Naive thymus-derived CD8-positive, alpha-beta T cell (primary cell): ENCODE measurements at places on chromosomes 6 and 20. TPM values are rescaled to one million over a fixed set of nuclear protein-coding genes. Genes with fewer than 3 reads are reported as not detected.
A peak's percentile ranks its signal among the peaks of the same experiment; 100 is the strongest.

Gene LY6G5B
- total RNA-seq: 44.1 TPM

Gene CTAGE9
- not detected for total RNA-seq

Gene BLTP3A
- total RNA-seq: 11.2 TPM

DNA sequence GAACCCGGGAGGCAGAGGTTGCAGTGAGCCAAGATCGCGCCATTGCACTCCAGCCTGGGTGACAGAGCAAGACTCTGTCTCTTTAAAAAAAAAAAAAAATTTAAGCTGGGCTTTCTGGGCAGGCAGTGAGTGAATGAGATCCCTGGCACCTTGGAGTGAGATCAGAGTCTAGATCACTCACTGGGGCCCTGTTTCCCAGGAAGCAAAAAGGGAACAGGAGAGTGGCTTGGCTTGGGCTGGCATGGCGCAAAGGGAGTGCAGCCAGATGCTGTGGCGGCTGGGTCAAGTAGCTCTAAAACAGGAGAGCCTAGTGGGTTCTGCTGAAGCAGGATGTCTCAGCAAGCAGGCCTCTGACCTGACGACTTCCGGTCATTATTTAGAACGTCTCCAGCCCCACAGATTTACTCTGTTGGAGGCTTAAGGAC lies 10.4 kb downstream of the PLCG1 start:
- H3K27ac ChIP-seq: peak overlapping the region; percentile 94
- H3K27me3 ChIP-seq: no peaks in the 10 kb centered on the region
- H3K36me3 ChIP-seq: peaks cover 35% of the 10 kb centered on the region
- peaks cover 96% of the 10 kb centered on the region for H3K4me1 ChIP-seq
- DNase-seq: no peak
- peak overlapping the region; percentile 76 for H3K4me3 ChIP-seq

DNA sequence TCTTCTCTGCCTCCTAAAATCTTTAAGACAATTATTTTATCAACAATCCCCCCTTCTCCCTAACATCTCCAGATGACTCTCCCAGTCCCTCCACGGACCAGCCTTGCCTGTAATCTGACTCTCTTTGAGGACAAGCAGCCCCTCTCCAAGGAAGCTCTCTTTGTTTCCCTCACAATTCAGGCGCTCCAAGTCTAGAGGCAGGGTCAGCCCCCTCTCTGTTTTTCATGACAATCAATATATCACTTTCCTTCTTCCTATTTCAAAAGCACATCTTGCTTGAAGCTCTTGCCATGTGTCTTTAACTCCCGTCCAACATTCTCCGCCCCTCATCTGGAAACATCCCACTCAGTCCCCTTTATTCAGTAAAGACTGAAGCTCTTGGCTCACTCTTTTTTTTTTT lies 393.4 kb upstream of the SULF2 start:
- no peak overlapping the region for H3K27ac ChIP-seq
- H3K4me3 ChIP-seq: no peak overlapping the region
- H3K4me1 ChIP-seq: no peaks in the 10 kb centered on the region

GRCh38 chr6:105136431-105137350 lies 43.1 kb downstream of the POPDC3 start:
- peaks cover 25% of the 10 kb centered on the region for H3K27me3 ChIP-seq
- peaks cover 12% of the 10 kb centered on the region for H3K4me1 ChIP-seq
- H3K4me3 ChIP-seq: peak overlapping the region; percentile 77
- peaks cover 7% of the 10 kb centered on the region for H3K36me3 ChIP-seq
- DNase-seq: no peak

DNA sequence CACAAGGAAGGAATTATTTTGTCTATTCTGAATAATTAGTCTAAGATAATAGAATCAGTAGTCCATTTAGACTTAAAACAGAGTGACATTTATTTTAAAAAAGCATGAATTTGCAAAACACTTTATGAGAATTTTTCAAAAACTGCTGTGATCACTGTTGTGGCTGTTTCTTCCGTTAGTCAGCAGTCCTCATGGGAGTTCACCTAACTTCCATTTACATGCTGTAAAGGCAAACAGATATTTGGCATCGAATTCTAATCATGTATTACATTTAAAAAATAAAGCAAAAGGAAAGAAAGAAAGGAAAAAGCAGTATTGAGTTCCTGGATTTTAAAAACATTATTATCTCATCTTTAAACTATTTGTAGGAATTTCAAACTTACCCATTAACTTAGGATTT lies 111.8 kb downstream of the MTHFD1L start:
- no peaks in the 10 kb centered on the region for H3K4me1 ChIP-seq
- H3K27ac ChIP-seq: no peak overlapping the region
- H3K36me3 ChIP-seq: peaks cover 27% of the 10 kb centered on the region
- no peaks in the 10 kb centered on the region for H3K27me3 ChIP-seq
- H3K4me3 ChIP-seq: no peak overlapping the region
- DNase-seq: no peak

DNA sequence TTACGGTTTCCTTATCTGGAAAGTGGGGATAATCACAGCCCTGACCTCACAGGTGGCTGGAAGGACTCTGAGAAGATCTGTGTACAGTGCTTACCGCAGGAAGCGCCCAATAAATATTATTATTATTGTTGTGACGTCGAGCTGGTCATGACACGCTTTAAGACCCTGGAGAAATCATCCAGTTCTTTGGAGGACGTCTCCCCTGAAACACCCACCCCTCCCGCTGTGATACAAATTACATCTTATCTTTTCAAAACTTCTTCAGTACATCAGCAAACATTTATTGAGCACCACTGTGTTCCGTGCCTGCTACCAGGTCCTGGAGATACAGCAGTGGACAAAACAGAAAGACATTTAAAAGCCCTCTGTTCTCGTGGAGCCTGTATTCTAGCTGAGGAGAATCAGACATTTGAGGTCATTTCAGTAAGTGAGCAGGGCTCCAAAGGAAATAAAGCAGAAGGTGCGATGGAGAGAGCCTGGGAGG lies 118.7 kb downstream of the CEBPB start:
- no peaks in the 10 kb centered on the region for H3K36me3 ChIP-seq
- no peaks in the 10 kb centered on the region for H3K27me3 ChIP-seq
- no peak overlapping the region for H3K27ac ChIP-seq
- DNase-seq: no peak
- H3K4me3 ChIP-seq: no peak overlapping the region
- no peaks in the 10 kb centered on the region for H3K4me1 ChIP-seq

GRCh38 chr20:2245637-2246036 lies 50.2 kb upstream of the TGM3 start:
- no peak overlapping the region for H3K4me3 ChIP-seq
- H3K36me3 ChIP-seq: no peaks in the 10 kb centered on the region
- H3K27ac ChIP-seq: no peak overlapping the region
- peaks cover 29% of the 10 kb centered on the region for H3K27me3 ChIP-seq
- no peaks in the 10 kb centered on the region for H3K4me1 ChIP-seq

DNA sequence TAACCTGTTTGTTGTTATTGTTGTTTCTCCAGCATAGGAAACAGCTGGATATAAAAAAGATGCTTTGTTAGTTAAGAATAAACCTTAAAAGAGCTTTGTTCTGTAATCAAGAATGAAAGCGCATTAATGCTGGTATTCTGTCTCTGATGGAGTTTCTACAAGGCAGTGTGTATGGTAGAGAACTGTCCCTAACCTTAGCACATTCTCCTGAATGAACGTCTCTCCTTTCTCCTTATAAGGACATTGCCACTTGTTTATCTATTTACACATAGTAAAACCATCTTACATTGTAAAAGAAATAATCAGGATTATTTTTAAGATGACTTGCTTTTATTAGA lies 33.8 kb upstream of the LCA5 start:
- H3K36me3 ChIP-seq: no peaks in the 10 kb centered on the region
- no peak overlapping the region for H3K27ac ChIP-seq
- no peak for DNase-seq
- H3K4me3 ChIP-seq: peak overlapping the region; percentile 31
- no peaks in the 10 kb centered on the region for H3K27me3 ChIP-seq

- no peak for DNase-seq
- H3K4me1 ChIP-seq: no peaks in the 10 kb centered on the region
- H3K27me3 ChIP-seq: no peaks in the 10 kb centered on the region
- H3K27ac ChIP-seq: no peak overlapping the region
Measured at GRCh38 chr6:162090734-162091133, 636.8 kb downstream of the PRKN start.

DNA sequence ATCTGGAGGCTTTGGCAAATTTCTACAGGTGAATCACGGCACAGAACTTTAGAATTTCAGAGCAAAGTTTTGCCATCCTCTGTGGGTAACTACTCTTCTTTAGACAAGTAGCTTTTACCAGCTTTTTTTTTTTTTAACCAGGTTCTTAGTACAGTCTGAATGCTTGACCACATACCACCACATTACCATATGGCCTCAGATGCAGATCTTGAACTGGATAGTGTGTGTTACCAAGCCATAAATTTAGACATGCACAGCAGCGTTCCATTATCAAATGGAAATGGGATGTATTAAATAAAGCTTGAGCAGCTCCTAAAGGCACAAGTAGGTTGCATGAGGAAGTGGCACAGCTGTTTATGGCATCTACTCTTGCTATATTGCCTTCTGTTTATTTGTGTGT lies 38.3 kb upstream of the PRSS16 start:
- H3K4me1 ChIP-seq: peaks cover 7% of the 10 kb centered on the region
- peaks cover 38% of the 10 kb centered on the region for H3K27me3 ChIP-seq
- H3K36me3 ChIP-seq: no peaks in the 10 kb centered on the region
- no peak overlapping the region for H3K4me3 ChIP-seq
- no peak for DNase-seq

DNA sequence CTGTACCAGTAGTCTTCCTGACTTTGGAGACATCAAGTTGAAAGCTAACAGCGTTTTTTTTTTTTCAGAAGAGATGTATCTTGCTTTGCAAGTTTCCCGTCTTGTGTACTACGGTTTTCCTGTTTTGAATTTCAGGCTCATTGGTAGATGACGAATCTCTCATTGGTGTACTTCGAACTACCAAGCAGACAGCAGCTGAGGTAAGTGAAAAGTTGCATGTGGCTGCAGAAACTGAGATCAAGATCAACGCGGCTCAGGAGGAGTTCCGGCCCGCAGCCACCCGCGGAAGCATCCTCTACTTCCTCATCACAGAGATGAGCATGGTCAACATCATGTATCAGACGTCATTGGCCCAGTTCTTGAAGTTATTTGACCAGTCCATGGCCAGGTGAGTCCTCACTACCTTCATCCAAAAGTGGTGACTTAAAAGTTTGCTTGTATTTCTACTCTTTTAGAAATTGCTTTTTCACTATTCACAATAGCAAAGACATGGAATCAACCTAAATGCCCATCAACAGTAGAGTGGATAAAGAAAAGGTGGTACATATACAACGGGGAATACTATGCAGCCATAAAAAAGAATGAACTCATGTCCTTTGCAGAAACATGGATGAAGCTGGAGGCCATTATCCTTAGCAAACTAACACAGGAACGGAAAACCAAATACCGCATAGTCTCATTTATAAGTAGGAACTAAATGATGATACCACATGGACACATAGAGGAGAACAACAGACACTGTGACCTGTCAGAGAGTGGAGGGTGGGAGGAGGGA lies 110.6 kb upstream of the GLP1R start:
- H3K36me3 ChIP-seq: no peaks in the 10 kb centered on the region
- no peak for DNase-seq
- no peaks in the 10 kb centered on the region for H3K27me3 ChIP-seq

GRCh38 chr20:4805663-4806449 lies 84.1 kb downstream of the PRND start:
- peak overlapping the region; percentile 72 for H3K27ac ChIP-seq
- H3K4me3 ChIP-seq: no peak overlapping the region
- peaks cover 31% of the 10 kb centered on the region for H3K4me1 ChIP-seq
- DNase-seq: no peak
- peaks cover 12% of the 10 kb centered on the region for H3K36me3 ChIP-seq
- no peaks in the 10 kb centered on the region for H3K27me3 ChIP-seq

GRCh38 chr20:19120569-19120968 lies 91.9 kb upstream of the SLC24A3 start:
- H3K4me3 ChIP-seq: no peak overlapping the region
- H3K36me3 ChIP-seq: no peaks in the 10 kb centered on the region
- H3K27me3 ChIP-seq: no peaks in the 10 kb centered on the region
- no peak for DNase-seq

- H3K36me3 ChIP-seq: no peaks in the 10 kb centered on the region
- peaks cover 75% of the 10 kb centered on the region for H3K27me3 ChIP-seq
- peaks cover 15% of the 10 kb centered on the region for H3K4me1 ChIP-seq
- H3K4me3 ChIP-seq: no peak overlapping the region
- DNase-seq: no peak
Measured at GRCh38 chr6:149995971-149996370, 29.4 kb downstream of the RAET1L start.

- peaks cover 6% of the 10 kb centered on the region for H3K36me3 ChIP-seq
- peak; percentile 94 for DNase-seq
- H3K27ac ChIP-seq: peak within 1 kb of the TSS; percentile 96
- peaks cover 28% of the 10 kb centered on the region for H3K4me1 ChIP-seq
Measured at GRCh38 chr20:62386383-62387218, at the start of gene RPS21. Gene RPS21, plus strand, starts transcription at chr20:62387103. Its CDS starts 236 bp downstream, at chr20:62387339.

DNA sequence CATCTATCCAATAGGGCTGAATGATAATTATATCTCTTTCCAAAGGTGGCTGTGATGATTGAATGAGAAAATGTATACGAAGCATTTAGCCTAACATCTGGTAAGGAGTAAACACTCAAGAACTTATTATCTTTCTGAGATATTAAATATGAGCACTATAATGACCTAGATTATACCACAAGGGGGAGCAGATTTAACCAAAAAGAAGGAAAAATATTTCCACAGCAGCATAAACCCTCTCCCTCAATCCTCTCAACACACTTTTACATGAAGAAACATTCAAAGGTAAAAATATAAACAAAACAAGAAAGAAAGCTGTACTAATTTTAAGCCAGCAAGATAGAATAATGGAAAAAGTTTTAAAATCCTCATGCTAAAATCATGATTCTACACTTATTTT lies 68.4 kb downstream of the SHPRH start:
- no peaks in the 10 kb centered on the region for H3K27me3 ChIP-seq
- no peak for DNase-seq
- H3K27ac ChIP-seq: no peak overlapping the region
- H3K4me1 ChIP-seq: no peaks in the 10 kb centered on the region
- no peak overlapping the region for H3K4me3 ChIP-seq
- H3K36me3 ChIP-seq: peaks cover 69% of the 10 kb centered on the region

DNA sequence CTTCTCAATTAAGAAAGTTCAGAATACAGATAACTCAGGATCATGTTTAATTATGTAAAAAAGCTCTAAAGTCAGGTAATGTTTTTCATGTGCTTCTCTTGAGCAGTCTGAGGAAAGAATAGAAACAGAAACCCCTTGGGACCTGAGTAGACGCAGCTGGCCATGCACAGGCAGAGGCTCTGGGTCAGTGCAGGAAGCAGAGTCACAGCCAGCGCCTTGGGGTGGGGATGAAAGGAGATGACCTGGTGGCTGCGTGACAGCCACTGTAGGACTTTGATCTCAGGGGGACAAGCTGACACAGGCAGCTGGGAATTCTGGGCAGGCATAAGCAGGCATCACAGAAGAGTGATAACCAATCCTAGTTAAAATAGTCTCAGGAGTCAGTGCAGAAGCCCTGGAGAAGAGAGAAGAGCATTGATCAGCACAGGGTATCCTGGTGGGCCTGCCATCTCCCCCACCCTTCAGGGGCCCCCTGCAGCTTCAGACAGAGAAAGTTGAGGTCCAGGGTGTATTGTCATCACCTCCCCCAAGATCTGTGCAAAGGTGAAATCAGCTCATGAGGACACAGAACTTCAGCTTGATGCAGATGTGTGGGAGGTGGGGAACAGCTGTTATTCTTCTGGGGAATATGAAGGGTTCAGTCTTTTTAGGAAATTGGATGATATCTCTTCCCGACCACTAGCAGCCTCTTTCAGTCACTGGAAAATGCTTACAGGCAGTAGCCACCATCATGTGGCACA lies 6.4 kb downstream of the HLA-DQB1 start:
- no peak overlapping the region for H3K27ac ChIP-seq
- no peak overlapping the region for H3K4me3 ChIP-seq
- peaks cover 8% of the 10 kb centered on the region for H3K27me3 ChIP-seq
- no peaks in the 10 kb centered on the region for H3K36me3 ChIP-seq
- peaks cover 59% of the 10 kb centered on the region for H3K4me1 ChIP-seq
- DNase-seq: no peak

GRCh38 chr20:16699293-16699692 lies 30.5 kb upstream of the SNRPB2 start:
- H3K27ac ChIP-seq: no peak overlapping the region
- H3K4me3 ChIP-seq: no peak overlapping the region
- H3K36me3 ChIP-seq: no peaks in the 10 kb centered on the region
- H3K4me1 ChIP-seq: no peaks in the 10 kb centered on the region
- no peak for DNase-seq
